A549 treated with AZD2906 at 1 μM for 4 hours (cell line): ENCODE measurements at places on chromosomes 2 and 18. TPM values are rescaled to one million over a fixed set of nuclear protein-coding genes. Genes with fewer than 3 reads are reported as not detected.

The AGAP1 gene
- 17.3 to 23.1 TPM (median 21.5 TPM) in 5 replicates for total RNA-seq

The ZNG1B gene
- 37.2 to 43.3 TPM (median 39.3 TPM) in 5 replicates for total RNA-seq

The FOXD4L1 gene
- total RNA-seq: 0.20 to 0.57 TPM (median 0.35 TPM) in 5 replicates

The GCA gene
- 5.3 to 6.5 TPM (median 6.3 TPM) in 5 replicates for total RNA-seq

The ASXL2 gene
- total RNA-seq: 10.1 to 14.2 TPM (median 13.2 TPM) in 5 replicates

The C1QL2 gene
- 0.31 to 0.76 TPM (median 0.64 TPM) in 5 replicates for total RNA-seq

The SLC4A3 gene
- total RNA-seq: 2.0 to 3.8 TPM (median 2.9 TPM) in 5 replicates
